ENCODE measurements at places on chromosomes 13 and 19.
A peak's percentile ranks its signal among the peaks of the same experiment; 100 is the strongest.

DNA sequence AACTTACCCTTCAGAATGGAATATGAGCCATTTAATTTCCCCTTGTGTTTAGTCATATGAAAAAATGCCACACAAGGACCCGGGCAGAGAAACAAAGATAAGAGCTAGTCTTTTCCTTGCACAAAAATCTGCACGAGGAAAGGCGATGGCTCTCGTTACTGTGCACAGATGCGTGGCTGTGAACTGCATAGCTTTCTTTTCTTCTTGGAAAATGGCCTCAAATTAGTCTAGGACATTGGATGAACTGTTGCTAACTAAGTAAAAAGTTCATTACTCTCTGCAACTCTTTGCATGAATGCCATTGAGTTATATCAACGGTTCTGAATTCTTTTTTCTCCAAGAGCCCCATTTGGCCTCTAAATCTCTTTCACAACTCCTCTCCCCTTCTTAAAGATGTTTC lies 125.2 kb downstream of the COG6 start:
- DNase-seq: no peak

- no peak for DNase-seq
Measured at GRCh38 chr19:38049105-38049649, 142.2 kb downstream of the SIPA1L3 start.

GRCh38 chr19:12784394-12784870 lies 6.9 kb upstream of the JUNB start:
- DNase-seq: no peak

DNA sequence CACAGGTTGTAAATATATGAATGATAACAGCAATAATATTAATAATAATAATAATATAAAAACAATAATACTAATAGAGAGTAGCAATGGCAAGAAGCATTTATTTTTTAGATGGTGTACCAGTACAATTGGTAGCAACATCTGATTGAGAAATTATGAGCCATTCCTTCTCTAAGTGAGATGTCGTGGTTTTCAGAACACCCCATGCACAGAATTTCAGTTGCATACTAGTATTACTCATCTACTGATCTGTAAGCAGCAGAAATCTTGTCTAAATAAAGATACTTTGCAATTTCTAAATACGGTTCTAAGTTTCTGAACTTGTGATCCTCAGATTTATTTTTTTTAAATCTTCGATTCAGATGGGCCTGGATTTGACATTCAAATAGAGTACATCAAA lies 788.0 kb upstream of the ATXN8OS start:
- no peak for DNase-seq

GRCh38 chr19:39546599-39546998 lies 6.6 kb upstream of the EID2 start:
- no peak for DNase-seq

GRCh38 chr19:10752913-10753704 lies 35.2 kb downstream of the DNM2 start:
- DNase-seq: no peak

DNA sequence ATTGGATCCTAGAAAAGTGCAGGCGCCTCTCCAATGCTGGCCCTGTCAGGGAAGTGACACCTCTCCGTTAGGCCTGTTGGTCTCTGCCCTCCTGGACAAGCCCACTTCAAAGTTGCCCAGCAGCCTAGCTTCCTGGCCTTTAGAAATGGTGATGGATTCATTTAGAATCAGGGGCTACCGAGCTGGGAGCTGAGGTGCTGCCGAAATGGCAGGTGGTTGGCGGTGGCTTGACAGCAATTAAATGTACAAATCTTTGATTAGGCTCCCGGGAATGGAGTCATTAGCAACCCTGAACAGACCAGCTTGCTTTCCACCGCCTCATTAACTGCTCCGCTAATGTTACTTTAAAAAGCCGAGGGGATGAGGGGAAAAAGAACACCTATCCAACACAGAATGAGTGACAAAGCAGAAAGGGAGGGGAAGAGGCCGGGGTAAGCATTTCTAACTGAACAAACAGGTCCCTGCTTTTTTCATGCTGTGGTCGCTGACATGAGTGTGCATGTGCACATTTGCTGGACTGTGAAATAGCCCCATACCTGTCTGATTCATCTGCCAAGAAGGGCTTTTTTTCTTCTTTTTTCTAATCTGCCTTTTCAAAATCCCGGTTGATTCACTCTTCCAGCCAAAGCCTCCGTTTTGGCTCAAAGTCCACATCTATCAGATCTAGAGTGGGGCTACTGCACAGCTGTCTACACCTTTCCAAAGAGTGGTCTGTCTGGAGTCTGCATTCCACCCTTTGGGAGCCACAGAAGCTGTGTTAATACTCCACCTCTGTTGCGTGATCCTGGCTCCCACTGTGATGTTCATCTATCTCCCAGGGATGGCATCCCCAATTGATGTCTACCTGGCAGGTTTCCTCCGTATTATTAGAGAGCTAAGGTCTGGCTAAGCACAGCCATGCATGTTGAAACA lies 431.9 kb downstream of the COG6 start:
- DNase-seq: no peak

- no peak for DNase-seq
Measured at GRCh38 chr13:97339988-97340749, 93.8 kb upstream of the RAP2A start.

GRCh38 chr13:99357131-99357596 lies 50.0 kb upstream of the GPR183 start:
- DNase-seq: no peak

GRCh38 chr13:93690139-93690538 lies 463.5 kb downstream of the GPC6 start:
- no peak for DNase-seq

GRCh38 chr19:46714444-46715106 lies 2.3 kb downstream of the PRKD2 start:
- DNase-seq: no peak

DNA sequence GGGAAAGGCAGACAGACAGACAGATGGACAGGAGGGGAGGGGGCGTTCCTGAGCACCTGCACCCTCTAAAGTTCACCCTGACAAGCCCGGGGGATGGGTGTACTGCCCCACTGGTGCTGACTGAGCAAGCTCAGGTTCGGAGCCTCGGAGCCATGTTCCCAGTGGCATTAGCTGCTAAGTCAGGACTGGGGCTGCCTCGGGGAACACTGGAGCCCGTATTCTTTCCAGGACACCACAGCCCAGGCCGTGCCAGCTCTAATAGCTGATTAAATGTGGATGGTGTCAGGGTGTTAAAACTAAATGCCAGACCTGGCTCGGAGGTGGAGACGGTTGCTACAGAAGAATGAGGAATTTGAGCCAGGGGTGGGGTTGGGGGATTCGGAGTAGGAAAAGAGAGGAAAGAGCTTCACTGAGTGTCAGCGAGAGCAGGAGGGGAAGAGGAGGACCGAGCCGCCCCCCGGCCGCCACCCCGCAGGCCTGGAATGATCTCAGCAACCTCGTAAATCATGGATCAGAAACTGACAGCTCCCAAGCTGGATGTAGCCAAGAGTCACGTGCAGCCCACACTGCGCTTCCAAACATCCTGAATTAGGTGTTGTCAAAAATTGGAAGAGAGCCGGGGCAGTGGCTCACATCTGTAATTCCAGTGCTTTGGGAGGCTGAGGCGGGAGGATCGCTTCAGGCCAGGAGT lies 10.4 kb downstream of the MAP2K2 start:
- DNase-seq: no peak

DNA sequence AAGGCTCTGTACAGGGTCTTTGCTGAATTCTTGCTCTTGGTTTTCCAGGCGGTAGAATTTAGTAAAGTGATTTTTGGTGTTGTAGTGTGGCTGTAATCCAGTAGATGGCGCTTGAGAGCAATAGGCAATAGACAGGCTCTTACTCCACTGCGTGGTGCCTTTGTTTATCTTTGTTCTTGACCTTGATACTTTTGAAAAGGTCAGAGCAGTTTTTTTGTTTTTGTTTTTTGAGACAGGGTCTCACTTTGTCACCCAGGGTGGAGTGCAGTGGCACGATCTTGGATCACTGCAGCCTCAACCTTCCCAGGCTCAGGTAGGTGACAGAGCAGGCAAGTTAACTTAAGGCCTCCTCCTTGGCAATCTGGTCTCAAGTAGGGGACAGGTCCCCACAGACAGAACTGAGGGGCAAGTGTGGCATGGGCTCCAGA lies 12.2 kb upstream of the LILRA5 start:
- no peak for DNase-seq

- no peak for DNase-seq
Measured at GRCh38 chr13:30759748-30760147, 24.4 kb downstream of the ALOX5AP start.

- DNase-seq: peak; percentile 93
Measured at GRCh38 chr13:80341101-80341755, at the start of gene SPRY2. SPRY2 (minus strand) TSS chr13:80341126; CDS start chr13:80337705, 3,421 bp downstream.

DNA sequence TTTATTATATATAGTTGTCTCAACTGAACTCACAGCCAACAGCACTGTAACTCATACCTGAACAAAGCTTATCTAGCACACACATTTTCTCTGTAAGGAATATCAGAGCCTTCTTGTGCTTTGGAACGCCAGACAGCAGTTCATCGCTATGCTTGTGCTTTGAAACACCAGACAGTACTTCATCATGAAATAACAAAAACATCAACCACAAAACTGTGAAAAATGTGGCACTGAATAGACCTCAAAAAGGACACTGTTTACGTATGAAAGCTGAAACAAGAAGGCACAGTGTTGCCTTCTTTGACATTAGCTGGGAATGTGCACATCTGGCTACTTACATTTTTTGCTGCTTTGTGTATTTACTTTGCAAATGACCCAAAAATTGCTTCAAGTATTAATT lies 160.2 kb downstream of the PDS5B start:
- no peak for DNase-seq

DNA sequence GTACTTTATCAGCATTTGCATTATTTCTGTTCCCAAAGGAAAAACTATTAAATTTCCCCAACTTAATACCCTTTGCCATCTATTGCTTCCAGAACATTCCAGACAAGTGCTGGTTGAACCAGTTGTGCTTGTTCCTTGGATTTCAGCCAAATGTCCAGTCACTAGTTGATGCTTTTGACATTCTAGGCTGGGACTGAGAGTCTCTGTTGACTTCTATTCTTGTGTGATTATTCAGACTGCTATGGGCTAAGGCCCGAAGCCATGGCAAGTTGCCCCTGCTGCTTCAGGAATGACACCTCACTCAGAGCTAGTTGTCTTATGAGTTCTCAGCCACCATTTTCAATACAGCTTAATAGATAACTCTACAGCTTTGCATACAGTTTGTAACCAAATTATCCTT lies 458.1 kb upstream of the ARGLU1 start:
- DNase-seq: no peak

- DNase-seq: no peak
Measured at GRCh38 chr13:74136084-74136658, 2.0 kb upstream of the KLF12 start.
